ENCODE measurements at places on chromosomes 5 and 9. TPM values are rescaled to one million over a fixed set of nuclear protein-coding genes. Genes with fewer than 3 reads are reported as not detected.

Gene PPP3R2
- total RNA-seq, result not detected

Gene SLC45A2
- total RNA-seq, result 0.09 TPM

- no peak for DNase-seq
Observed at GRCh38 chr5:150217038-150217437, 27.2 kb downstream of the SLC6A7 start.

DNA sequence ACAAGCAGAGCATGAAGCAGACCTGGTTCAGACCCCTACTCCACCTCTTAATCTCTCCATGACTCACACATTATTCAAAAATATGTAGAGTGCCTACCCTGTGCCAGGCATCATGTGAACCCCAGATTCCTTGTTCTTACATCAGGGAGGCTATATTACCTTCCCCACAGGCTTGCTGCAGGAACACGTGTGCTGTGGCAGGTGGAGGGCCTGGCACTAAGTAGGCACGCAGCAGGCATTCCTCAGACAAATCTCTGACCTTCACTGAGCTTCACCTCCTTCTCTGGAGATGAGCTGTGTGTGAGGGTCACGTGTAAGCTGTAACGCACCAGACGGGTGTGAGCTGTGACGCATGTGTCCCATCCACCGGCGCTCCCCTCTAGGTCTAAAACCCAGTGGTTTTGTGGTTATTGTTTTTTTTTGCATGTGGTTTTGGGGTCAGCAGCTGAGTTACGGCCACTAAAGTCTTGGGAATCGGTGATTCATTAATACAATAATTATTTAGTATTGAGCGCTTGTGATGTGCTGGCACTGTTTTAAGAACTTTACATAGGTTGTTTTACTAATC lies 30.3 kb downstream of the ANGPTL2 start:
- no peak for DNase-seq

- DNase-seq, result no peak
Observed at GRCh38 chr9:83484990-83485389, 53.2 kb downstream of the FRMD3 start.

Measured in fibroblast of the aortic adventitia (primary cell).